ENCODE measurements at places on chromosomes 11 and 22.
A peak's percentile ranks its signal among the peaks of the same experiment; 100 is the strongest.

DNA sequence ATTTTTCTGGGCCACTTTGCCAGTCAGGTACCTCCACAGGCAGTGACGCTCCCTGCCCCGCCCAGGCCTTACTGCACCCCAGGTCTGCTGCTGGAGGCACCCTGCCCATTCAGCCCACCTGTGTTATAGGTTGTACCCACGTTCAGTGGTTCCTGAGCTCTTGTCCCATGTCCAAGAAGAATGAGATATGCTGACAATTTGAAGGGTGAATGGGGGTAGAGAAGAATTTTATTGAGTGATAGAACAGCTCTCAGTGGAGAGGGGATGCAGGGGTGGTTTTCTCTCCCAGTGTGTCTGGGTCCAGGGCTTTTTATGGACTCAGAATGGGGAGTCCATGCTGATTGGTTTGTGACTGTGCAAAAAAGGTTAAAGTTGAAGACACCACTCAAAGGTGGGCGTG lies 149.7 kb downstream of the LDLRAD3 start:
- no peak for DNase-seq

DNA sequence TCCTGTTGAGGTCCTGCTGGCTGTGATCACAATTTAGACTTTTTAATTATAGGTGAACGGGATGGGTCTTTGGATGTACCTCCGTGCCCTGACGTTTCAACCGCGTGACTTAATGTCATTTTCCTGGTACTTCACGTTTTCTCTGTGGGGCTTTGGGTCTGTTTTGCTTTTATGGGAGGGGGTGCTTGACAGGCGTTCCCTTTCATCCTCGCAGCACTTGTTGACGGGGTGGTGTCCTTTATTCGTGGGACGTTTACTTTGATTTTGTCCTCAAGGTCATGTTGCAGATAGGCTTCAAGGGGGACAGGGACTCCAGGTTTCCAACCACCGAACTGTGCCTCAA lies 994 bp downstream of the PPP6R3 start:
- DNase-seq: no peak

GRCh38 chr11:79627281-79627680 lies 186.5 kb upstream of the TENM4 start:
- DNase-seq: no peak

GRCh38 chr11:121881806-121882205 lies 234.2 kb downstream of the BLID start:
- DNase-seq: peak; percentile 84

DNA sequence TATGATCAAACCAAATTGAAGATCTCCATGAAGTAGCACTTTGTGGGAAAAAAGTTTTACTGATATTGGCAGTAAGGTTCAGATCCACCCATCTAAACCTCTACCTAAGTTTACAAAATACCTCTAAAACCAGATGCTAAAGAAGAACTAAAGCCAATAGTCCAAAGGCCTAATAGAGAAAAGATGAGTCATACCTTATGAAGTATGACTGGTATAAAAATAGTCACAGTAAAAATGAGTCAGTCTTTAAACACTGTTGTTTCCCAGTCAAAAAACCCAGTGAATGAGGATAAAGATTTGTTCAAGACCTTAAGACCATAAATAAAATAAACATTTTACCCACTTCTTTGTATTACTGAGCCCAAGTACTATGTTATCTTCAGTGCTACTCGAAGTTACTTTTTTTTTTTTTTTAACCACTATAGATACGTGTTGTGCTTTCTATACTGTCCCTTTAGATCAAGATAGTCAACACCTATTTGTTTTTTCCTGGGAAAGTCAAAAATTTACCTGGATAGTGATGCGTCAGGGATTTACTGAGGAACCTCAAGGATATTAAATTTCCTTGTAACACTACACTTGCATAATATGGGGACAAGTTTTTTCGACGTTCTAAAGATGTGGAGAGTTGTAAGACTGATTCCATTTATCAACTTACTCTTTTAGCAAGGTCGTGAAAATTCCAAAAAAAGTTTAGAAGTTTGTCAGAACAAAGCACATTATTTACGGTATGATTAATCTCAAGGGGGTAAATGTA lies 87.3 kb downstream of the CCDC73 start:
- DNase-seq: peak; percentile 85

- DNase-seq: no peak
Observed at GRCh38 chr11:134630861-134631260, 218.8 kb upstream of the B3GAT1 start.

DNA sequence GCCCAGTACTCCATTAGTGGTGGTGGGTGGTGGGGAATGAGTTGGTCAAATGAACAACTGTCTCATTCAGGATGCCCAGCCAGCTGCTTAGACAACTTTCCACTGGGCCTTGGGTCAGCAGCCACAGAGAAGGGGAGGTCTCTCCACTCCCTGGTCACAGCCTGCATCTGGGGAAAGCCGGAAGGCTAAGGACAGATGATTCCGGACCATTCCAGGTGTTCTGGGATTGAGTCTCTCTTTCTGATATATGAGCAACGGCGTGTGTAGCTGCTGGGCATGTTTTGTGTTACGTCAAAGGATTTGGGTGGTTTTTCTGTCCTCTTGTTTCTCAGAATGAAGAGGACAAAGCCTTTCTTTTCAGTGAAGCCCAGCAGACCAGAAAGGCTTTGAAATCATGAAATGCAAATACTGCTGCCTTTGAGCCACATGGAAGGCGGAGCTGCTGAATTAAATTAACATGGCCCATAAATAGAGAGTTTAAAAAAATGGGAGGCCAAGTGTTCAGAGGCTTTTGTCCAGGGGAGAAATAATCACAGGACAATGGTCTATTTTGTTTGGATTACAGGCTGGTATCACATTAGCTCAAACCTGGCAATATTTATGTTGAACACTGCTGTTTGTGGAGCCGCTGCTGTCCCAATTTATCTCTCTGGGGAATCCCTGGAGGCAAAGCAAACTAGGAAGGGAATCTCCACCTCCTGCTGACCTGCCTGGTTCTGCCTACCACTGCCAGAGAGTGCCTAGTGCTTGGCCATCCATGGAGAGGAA lies 234.4 kb upstream of the E2F8 start:
- DNase-seq: no peak

GRCh38 chr11:12556155-12556554 lies 118.1 kb upstream of the TEAD1 start:
- DNase-seq: peak; percentile 82

DNA sequence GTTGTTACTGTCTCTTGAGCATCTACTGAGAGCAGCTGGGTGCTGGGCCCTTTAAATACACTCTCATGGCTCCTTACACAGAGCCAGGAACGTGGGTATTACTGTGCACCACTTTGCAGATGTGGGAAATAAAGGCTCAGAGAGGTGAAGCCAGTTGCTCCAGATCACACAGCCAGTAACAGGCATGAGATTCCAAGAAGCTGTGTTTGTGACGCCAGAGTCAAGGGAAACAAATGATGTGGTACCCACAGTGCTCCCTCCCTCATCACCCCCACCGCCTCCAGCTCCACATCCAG lies 1.4 kb upstream of the PRDM11 start:
- no peak for DNase-seq

GRCh38 chr22:50622723-50623327 lies 5.1 kb downstream of the ARSA start:
- no peak for DNase-seq

- no peak for DNase-seq
Observed at GRCh38 chr11:86969258-86969657, 14.1 kb upstream of the FZD4 start.

- DNase-seq: peak; percentile 26
Observed at GRCh38 chr22:19103880-19104821, 18.1 kb downstream of the DGCR2 start.

DNA sequence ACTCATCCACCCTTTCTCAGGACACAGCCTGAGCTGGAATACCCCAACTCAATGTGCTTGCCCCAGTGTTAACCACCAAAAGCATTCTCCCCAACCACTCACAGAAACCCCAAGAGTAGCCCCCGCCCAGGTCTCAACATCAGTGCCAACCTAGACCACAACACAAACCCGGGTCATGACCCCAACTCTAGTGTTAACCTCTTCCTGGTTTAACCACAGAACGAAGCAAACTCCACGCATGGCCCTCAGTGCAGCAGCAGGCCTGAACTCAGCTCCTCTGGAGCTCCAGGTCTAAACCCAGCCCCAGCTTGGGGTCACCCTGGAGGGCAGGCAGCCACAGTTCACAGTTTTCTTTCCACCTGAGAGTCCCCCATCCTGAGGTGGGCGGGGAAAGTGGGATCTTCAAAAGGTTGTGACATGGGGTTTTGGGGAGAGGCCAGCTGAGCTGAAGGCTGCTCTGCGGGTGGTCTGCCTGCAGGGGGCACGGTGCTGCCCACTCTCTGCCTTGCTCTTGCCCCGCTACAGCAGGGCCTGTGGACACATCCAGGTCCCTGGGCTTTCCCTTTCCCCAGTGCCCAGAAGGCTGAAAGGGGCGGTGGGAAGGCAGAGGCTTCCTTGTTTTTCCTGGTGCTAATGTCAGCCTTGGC lies 37.9 kb downstream of the NECTIN1 start:
- no peak for DNase-seq

DNA sequence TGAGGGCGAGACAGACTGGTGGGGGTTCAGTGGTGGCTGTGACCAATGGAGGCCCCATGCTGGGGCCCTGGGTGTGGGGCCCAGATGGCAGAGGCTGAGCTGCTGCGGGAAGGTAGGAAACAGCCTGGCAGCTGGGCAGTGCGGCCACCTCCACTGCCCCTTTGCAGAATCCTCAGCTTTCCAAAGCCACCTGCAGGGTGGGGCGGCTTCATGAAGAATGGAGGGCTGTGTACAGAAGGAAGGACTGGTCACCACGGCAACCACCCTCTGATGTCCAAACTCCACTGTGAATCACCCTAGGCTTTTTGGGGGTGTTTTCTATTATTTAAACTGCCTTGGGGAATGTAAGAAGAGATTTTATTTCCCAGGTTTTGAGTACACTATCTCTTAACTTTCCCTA lies 166.3 kb upstream of the NAV2 start:
- DNase-seq: peak; percentile 64

GRCh38 chr11:14073849-14074476 lies 111.4 kb downstream of the SPON1 start:
- DNase-seq: peak; percentile 70

DNA sequence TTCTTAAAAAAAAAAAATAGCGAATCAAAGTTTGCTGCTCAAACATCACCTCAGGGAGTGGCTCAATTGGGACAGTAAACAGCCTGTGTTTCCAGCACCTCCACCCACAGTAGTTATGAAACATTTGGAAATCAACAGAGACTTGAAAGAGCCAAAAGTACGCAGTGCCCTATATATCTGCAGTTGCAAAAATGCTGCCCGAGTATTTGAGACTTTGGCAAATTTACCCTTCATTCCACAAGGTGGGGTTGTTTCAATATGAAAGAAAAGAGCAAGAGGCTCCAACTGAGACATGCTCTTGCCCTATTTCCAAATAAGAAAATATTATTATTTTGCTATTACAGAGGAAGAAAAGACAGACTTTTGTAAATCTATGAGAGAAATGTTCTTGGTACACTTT lies 851.1 kb upstream of the RAG2 start:
- peak; percentile 31 for DNase-seq

DNA sequence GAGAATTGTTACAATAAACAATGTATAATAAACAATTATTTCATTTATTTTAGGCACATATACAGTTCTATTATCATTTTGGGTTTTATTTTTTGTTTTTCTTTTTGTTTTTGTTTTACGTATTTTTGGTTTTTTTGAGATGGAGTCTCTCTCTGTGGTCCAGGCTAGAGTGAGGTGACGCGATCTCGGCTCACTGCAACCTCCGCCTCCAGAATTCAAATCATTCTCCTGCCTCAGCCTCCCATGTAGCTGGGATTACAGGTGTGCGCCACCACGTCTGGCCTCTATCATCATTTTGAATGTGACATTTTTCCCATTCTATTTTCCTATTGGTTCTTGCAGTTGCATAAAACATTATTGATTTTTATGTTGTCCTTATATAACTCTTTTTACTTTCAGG lies 20.4 kb upstream of the OR52A1 start:
- no peak for DNase-seq

- DNase-seq: peak; percentile 72
Observed at GRCh38 chr11:68904248-68904847, 657 bp downstream of the IGHMBP2 start.

GRCh38 chr22:49704345-49705215 lies 123.1 kb downstream of the BRD1 start:
- DNase-seq: no peak

DNA sequence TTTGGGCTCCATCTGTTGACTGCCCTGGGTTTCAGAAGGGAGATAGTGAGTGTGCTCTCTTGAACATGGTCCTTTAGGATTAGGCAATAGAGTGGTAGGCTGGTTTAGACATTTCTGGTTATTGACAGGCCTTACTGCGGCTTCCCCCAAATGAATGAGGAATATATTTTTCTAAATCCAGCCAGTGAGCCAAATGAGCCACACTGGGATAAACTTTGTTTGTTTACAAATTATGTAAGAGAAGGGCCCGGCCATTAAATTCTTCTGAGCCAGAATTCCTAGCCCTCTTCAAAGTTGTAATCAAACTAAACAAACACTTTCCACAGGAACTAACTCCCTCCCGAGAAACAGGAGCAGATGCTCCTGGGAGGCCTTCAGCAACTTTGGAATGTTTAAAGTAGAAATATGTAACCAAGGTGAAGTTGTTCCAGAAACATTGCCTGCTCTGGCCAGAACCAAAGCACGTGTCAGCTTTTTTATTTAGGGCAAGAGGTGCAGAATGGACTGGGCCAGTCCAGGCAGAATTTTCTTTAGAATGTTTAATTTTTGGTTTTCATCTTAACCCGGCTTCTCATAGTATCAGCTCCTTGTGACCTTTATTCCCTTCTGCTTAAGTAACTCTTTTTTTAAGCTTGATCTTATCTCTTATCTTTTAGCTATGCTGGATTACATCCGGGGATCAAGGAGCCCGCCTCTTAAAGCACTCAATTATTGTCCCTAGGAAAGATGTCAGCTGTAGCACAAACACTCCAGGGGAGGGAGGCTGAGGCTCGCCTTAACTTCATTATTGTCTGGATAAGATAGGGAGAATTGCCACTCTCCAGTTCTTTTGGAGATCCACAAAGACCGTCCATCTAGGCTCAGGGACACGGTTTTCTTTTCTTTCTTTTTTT lies 28.7 kb downstream of the ZNRF3 start:
- peak; percentile 10 for DNase-seq

DNA sequence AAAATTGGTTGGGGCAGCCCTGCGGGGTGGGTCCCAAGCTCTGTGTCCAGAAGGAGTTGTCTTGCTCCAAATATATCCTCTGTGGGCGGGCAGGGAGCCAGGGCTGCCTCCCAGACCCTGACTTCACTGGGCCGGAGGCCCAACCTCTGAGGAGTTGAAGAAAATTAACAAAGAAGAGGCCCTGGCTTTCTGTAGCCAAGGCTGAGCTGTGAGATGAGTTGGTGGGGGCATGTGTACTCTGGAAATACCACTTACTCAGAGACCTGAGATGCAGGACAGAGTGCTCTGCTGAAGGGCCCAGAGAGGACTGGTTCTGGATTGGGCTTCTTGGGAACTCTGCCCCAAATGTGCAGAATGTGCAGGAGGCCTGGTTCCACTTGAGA lies 96.3 kb downstream of the SWAP70 start:
- DNase-seq: peak; percentile 97

All from GM23248 (cell line).